ENCODE measurements at places on chromosomes 12 and 14. TPM values are rescaled to one million over a fixed set of nuclear protein-coding genes. Genes with fewer than 3 reads are reported as not detected.
A peak's percentile ranks its signal among the peaks of the same experiment; 100 is the strongest.

GRCh38 chr12:94379479-94380113 is 80.1 kb downstream of the CEP83 start:
- peak; percentile 61 for DNase-seq

DDIT3 gene
- total RNA-seq: 16.7 TPM

- DNase-seq: no peak
Observed at GRCh38 chr12:11592484-11592883, 57.0 kb upstream of the ETV6 start.

GRCh38 chr12:91074154-91074709 is 16.4 kb upstream of the KERA start:
- no peak for DNase-seq

RNASE1 gene
- total RNA-seq: not detected

DNA sequence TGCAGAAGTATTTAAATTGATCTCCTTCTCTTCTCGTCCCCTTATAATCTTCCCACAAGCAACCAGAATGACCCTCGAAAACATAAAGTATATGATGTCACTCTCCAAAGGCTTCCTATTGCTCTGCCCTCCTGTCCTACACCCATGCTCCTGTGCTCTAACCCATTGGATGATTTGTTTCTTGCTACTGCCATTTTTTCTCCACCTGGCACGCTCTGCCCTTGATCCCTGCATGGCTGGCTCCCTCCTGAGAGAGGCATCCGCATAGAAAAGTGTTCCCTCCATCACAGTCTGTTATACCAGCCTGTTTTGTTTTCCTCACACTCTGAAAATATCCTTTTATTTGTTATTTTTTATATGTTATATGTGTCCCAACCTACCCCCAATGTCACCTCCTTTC is 19.8 kb downstream of the MYRFL start:
- DNase-seq: no peak

DNA sequence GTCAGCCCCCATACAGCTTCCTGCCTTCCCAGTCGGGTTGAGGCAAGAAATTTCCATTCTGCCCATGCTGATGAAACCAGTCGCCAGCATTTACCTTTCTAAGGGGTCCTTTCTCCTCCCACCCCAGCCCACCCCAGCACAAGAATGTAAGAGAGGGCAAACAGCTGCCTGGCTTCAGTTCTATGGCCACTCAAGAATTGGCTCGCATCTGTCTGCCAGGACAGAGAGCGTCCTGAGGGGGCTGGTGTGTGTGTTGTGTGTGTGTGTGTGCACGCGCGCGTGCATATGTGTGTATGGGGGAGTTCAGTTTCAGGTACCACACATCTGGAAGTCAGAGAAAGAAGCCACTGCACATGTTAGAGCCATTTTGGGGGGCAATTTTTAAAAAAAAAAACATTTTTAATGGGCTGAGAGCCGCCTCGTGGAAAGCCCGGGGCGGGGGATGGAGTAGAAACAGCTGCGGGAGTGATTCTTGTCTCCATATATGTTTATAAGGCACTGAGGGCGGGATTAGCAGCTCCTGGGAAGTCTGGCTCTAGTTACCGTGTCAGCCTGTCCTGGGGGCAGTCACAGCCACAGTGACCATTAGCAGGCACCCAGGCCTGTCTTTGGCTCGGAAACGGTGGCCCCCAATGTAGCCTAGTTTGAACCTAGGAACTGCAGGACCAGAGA is at the start of gene WNT5B:
Gene WNT5B (plus strand): TSS at position 566 of the 672 bp plus-strand sequence. CDS start 2,124 bp downstream, outside the sequence.
- no peak for DNase-seq

DNA sequence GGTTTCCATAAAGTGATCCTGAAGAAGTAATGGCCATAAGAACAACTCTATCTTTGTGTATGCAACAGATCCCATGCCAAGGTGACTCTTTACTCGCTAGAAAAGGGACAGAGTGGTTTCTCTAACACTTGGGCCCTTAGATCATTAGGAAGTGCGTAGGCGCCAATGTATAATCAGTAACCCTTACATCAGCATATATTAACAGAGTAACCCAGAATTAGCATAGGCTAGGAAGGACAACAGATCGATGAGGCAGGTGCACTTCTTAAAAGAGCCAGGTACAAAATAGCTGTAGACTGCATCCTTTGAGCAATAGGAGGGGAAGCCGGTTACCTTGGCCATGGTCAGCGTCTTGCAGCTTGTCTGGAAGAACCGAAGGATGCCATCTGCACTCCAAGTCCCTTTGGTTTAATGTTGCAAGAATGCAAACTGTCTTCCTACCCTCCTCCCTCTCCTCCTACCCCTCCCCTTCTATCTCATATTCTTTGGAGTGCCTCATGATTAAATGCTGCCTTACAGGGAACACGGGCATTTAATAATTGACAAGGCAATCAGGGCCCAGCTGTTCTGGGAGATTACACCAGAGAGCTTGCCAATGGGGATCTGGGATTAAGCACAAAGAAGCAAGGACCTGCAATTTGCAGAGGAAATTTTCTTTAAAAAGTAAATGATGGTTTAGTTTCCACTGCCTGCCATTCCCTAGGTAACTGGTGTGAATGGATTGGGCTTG is 8.0 kb downstream of the GSG1 start:
- no peak for DNase-seq

SLC5A8 gene
- total RNA-seq: not detected

DNA sequence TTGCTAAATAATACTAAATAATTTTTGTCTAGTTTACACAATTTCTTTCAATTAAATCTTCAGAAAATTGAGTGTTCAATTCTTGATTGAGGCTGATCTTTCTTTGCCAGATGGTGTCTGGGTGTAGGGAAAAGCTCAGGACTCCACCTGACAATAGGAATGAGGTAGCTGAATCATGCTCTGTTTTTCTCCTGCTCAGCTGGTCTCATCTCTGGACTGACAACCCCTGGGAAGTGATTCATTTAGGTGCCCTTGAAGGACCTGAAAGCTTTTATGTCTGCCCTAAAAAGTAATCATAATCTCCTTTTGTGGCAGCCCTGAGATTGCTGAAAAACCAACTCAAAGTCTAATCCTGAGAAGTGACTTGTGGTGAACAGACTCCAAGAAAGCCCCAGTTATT is 255.4 kb downstream of the ETNK1 start:
- DNase-seq: no peak

DNA sequence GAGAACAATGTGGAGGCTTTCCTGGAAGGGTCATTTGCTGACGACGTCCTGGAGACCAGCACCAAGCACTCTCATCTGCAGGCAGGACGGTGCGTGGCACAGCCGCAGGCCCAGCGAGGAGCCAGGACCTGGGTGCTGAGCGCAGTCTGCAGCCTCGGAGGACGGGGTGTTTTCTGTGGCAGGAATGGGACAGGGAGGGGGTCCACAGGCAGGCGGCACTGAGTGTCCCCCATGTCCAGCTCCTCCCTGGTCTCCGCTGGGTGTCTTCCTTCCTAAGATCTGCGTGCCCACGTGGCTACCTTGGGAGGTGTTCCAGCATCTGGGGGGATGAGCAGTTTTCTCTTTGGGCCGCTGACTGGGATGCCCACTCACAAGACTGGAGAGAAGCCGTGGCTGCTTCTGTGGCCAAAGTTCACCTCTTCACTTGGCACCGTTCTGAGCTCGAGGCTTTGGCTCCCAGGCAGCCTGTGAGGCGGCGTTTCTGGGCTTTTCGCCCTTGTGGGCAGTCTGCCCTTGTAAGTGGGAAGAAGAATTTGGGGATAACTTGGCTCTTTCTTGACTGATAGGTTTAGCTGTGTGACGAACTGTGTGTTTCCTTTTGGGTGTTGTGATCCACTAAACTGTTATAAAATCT is 72.2 kb downstream of the NOC4L start:
- DNase-seq: no peak

Measured in activated CD4-positive, alpha-beta T cell treated with anti-CD3 and anti-CD28 coated beads, Interleukin-2, amount 10 ng/mL, durations not matched to agents 24 days and 14 days (primary cell).